ENCODE measurements at places on chromosomes 5 and 9.
A peak's percentile ranks its signal among the peaks of the same experiment; 100 is the strongest.

GRCh38 chr9:114281473-114282103 lies 41.3 kb upstream of the ORM1 start:
- no peak for DNase-seq

DNA sequence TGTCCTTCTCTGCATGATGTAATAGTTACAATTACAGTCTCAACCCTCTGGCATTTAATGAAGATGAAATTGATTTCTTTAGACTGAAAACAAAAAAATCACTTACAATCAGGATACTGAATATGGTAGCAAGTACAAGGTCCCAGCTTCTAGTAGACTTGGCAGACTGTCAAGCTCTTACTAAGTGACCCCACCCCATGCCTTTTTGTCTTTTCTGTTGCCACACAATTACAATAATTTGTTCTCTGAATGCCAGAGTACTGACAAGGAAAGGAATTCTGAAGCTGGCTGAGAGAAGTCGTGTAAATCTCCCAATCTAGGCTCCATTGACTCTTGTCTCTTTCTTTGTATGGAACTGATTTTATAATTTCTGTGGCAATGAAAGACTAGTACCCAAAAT lies 154.2 kb downstream of the TMC1 start:
- no peak for DNase-seq

DNA sequence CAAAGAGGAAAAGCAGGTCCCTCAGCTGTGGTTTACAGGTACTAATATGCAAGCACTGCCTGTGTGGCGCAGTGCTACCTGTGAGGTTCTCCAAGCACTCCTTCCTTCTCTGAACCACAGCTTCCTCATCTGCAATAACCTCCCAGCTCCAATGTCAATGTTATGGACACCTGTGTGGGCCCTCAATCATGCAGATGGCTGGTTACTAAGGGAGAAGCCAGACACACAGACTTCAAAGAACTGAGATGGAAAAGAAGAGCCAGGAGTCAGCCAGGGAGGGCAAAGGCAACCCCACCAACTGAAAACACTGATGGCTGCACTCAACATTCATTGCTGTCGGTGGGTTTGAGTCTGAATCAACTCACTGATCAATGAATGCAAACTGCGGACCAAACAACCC lies 77.7 kb downstream of the NR6A1 start:
- no peak for DNase-seq

DNA sequence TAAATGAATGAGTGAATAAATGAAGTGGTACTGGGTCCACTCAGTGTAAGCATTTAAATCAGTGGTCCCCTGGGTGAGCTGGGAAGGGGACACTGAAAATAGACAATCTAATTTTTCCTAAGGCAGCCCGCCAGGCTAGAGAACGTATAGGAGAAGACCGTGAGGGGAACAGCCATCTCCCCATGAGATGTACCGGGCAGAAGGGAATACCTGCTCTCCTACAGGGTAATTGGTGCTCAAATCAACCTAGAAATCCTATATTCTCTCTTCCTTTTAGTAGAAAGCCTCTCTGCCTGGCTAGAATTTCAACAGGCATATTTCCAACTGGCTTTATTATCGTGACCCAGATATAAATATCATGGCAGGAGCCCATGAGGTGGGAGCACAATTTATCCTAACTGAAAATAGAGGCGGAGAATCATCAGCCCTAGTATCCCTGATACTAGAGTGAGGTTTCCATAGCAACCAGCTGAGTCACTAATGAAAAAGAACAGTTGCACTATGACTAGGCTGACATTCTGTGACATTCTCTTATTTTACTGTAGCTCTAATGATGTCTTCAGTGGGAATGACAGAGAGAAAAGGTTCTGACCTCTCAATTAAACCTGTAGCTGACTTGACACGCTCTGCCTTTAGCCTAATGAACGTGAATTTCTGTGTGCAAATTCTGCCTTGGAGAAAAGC lies 96.5 kb upstream of the CAST start:
- DNase-seq, result peak; percentile 83

GRCh38 chr9:7510199-7510598 lies 289.4 kb downstream of the DMAC1 start:
- DNase-seq, result no peak

DNA sequence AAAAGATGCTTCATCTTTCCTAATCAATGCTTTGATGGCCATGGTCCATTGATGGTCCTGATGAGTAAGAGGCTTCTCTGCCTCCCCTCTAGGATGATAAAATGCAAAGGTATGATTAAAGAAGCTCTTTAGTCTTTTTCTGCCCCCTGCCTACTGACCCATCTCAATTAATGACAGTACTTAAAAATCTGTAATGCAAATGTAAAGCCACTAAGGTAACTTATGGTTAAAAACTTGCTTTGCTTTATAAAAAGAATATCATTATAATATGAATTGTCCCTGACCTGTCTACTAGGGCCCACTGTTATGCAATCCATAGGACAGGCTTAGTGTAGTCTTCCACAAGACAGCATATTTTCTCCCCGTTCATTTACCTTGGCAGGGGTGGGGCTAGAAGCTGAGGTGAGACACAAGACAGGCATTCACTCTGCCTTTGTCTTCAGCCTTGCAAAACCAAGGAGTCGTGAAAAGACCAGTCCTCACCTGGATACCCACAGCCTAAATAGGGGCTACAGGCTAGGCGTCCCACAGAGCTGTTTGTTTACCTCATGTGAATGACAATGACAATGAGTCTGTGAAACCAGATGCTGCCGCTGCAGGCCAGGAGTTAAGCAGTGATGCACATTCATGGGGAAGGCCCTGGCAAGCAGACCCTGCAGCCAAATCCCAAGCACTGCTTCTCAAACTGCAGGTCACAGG lies 60.4 kb downstream of the BNC2 start:
- no peak for DNase-seq

GRCh38 chr5:58849921-58850667 lies 267.2 kb downstream of the RAB3C start:
- peak; percentile 4 for DNase-seq

- no peak for DNase-seq
Measured at GRCh38 chr9:113876993-113877368, 872 bp downstream of the ZNF618 start.

GRCh38 chr9:25678147-25678666 lies at the start of gene TUSC1:
TSS of gene TUSC1 (minus strand) at chr9:25678444. CDS start at chr9:25678312, 132 bp downstream.
- DNase-seq, result peak; percentile 89

GRCh38 chr5:170444181-170444580 lies 55.0 kb upstream of the KCNMB1 start:
- DNase-seq, result no peak

GRCh38 chr5:177357459-177358351 lies at the start of gene RGS14:
TSS of gene RGS14 (plus strand) at chr5:177357924. CDS start at chr5:177358025, 101 bp downstream.
- peak; percentile 67 for DNase-seq

- DNase-seq, result no peak
Measured at GRCh38 chr9:25517701-25518100, 160.5 kb downstream of the TUSC1 start.

- peak; percentile 63 for DNase-seq
Measured at GRCh38 chr5:11069041-11069440, 308.0 kb upstream of the DAP start.

- DNase-seq, result peak; percentile 49
Measured at GRCh38 chr9:110152704-110153374, 55.1 kb downstream of the C9orf152 start.

- no peak for DNase-seq
Measured at GRCh38 chr9:38404314-38404713, 11.8 kb downstream of the ALDH1B1 start.

GRCh38 chr5:39760385-39761198 lies 335.8 kb upstream of the DAB2 start:
- DNase-seq, result peak; percentile 90

- DNase-seq, result no peak
Measured at GRCh38 chr5:74367934-74368333, 272.6 kb downstream of the ENC1 start.

GRCh38 chr9:136991993-136992818 lies at the start of gene PAXX:
TSS of gene PAXX (plus strand) at chr9:136992422. CDS start at chr9:136992444, 22 bp downstream.
- peak; percentile 86 for DNase-seq

DNA sequence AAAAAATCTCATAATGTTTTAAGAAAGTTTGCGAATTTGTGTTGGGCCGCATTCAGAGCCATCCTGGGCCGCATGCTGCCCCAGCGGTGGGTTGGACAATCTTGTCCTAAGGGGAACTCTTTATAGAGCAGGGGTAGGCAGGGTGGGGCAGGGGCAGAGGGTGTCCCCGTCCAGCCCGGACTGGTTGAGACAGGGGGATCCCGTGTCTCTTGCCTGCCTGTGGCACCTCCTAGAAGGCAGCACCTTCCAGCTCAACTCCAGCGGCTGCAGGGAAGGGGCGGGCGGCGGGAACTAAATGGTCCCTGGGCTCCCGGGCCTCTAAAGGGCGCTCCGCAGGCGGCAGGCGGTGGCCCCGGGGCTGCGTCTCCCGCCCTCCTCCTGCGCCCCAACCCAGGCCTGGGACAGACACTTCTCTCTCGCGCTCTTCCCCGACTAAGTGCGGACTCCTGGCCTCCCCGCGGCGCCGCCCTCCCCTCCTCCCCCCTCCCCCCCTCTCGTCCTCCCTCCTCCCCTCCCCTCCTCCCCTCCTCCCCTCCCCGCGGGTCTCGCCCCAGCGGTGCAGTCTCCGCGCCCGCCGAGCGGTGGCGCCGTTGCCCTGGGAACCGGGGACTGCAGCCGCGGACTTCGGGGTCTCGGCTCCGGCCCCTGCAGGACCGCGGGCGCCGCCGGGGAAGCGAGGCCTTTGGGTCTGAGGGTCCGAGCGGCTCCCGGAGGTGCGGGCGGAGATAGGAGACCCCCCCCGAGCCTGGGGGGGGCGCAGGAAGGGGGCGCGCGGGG lies 132.6 kb downstream of the MRPL36 start:
- DNase-seq, result no peak

GRCh38 chr9:86856259-86856658 lies 91.0 kb downstream of the GAS1 start:
- DNase-seq, result no peak

DNA sequence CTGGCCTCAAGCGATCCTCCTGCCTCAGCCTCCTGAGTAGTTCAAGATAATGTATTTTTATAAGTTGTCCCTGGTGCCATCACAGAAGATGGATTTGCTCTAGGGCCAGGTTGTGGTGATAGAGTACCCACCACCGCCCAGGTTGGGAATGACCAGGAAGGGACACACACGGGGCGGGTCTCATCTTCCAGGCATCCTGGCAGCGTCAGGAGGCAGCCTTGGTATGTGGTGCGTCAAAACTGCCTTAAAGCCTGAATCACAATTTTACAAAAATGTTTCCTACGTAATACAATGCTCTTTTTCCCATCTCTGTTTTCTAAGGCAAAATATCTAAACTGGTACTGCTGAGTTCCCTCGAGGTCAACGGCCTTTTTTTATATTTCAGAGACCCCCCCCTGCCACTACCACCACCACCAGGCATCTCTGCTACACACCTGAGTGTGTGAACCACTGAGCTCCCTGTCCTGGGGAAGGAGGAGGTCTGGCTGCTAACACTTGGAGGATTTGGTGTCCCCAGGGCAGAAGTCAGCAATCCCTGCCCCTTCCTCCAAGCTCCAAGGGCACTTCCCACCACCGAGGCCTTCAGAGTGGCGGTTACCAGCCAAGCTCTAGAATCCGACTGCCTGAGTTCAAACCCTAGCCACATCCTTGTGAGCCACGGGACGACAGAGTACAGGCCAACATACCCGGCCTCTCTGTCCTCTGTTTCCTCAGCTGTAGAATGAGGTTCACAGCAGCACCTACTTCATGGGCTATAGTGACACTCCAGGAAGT lies 47.3 kb downstream of the SLC6A7 start:
- DNase-seq, result no peak

- DNase-seq, result no peak
Measured at GRCh38 chr5:142782976-142783530, 12.9 kb downstream of the ARHGAP26 start.
